ENCODE measurements at places on chromosomes 7 and 10.

GRCh38 chr7:36128448-36129047 lies 24.5 kb upstream of the EEPD1 start:
- DNase-seq: peak; percentile 85

- DNase-seq: no peak
These were observed 14.2 kb downstream of the ASZ1 start for GRCh38 chr7:117412946-117413559.

- DNase-seq: no peak
These were observed 391.3 kb downstream of the DNAJB6 start for GRCh38 chr7:157727964-157728615.

DNA sequence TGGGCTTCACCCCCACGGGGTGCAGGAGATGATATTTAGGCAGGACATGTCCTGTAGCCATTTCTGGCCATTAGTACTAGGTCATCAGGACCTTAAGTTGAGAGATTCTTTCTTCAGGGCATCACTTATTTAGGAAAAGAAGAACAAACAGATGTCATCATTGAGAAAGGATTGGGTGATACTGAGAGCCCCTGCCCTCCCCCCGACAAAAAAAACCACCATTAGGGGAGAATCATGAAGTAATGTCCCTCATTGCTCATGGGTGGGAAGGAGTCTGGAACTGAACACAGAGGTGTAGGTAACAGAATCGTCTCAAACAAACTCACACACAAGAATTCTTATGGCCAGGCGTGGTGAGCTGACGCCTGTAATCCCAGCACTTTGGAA lies 6.4 kb upstream of the ORAI2 start:
- DNase-seq: no peak

DNA sequence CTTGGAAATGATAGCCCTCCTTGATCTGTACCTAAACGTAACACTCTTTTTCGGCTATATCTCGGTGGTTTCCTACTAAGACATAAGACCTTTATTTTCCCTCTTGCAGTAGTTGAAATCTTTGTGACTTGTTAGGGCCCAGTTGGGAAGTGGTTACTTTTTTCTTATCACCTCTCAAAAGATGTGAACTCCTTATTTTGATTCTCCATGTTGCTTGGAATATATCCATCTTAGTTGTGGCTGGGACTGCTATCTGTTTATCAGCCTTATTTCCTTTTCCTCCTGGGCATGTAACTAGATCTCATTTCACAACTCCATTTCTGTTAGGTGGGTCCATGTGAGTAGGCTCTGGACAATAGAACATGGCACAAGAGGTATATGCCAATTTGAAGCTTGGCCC lies 4.1 kb upstream of the CPED1 start:
- DNase-seq: no peak

- no peak for DNase-seq
These were observed 45.7 kb downstream of the BPGM start for GRCh38 chr7:134692344-134692705.

GRCh38 chr10:60148266-60148840 lies 241.3 kb downstream of the ANK3 start:
- DNase-seq: peak; percentile 81

DNA sequence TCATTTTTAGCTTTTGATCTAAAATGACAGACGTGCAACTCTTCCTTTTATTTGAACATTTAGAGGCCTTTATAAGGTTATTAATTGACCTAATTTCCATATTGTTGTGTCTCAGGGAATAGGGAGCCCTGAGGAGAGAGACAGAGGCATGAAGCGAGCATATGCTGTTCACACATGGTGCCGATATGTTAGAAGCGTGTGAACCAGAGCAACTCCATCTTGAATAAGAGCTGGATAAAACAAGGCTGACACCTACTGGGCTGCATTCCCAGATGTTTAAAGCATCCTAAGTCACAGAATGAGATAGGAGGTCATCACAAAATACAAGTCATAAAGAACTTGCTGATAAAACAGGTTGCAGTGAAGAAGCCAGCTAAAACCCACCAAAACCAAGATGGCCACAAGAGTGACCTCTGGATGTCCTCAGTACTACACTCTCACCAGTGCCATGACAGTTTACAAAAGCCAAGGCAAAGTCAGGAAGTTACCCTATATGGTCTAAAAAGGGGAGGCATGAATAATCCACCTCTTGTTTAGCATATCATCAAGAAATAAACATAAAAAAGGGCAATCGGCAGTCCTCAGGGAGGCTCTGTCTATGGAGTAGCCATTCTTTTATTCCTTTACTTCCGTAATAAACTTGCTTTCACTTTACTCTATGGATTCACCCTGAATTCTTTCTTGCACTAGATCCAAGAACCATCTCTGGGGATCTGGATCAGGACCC lies 80.1 kb downstream of the SEC61G start:
- DNase-seq: no peak

DNA sequence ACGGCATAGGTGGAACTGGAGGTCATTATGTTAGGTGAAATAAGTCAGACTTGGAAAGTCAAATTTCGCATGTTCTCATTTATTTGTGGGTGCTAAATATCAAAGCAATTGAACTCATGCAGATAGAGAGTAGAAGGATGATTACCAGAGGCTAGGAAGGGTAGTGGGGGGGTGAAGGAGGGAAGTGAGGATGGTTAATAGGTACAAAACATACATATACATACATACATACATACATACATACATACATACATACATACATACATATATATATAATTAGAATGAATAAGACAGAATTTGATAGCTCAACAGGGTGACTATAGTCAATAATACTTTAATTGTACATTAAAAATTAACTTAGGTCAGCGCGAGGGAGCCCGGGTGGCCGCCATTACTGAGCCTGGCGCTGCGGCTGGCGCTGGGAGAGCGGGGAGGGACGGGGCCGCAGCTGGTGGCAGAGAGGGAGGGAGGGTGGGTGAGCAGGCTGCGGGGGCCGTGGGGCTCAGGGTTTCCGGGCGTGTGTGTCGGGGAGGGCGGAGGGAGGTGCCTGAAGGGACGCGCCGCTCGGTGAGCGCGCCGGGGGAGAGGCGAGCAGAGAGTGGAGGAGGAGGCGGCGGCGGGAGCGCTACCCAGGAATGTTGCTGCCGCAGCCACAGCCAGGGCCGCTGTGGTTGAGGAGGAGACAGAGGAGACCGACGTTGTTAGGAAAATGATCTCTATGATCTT lies 85.8 kb upstream of the EGFR start:
- peak; percentile 38 for DNase-seq

- DNase-seq: no peak
These were observed 47.1 kb upstream of the TMEM72 start for GRCh38 chr10:44864051-44864450.

GRCh38 chr7:47389923-47390630 lies 191.8 kb downstream of the TNS3 start:
- no peak for DNase-seq

DNA sequence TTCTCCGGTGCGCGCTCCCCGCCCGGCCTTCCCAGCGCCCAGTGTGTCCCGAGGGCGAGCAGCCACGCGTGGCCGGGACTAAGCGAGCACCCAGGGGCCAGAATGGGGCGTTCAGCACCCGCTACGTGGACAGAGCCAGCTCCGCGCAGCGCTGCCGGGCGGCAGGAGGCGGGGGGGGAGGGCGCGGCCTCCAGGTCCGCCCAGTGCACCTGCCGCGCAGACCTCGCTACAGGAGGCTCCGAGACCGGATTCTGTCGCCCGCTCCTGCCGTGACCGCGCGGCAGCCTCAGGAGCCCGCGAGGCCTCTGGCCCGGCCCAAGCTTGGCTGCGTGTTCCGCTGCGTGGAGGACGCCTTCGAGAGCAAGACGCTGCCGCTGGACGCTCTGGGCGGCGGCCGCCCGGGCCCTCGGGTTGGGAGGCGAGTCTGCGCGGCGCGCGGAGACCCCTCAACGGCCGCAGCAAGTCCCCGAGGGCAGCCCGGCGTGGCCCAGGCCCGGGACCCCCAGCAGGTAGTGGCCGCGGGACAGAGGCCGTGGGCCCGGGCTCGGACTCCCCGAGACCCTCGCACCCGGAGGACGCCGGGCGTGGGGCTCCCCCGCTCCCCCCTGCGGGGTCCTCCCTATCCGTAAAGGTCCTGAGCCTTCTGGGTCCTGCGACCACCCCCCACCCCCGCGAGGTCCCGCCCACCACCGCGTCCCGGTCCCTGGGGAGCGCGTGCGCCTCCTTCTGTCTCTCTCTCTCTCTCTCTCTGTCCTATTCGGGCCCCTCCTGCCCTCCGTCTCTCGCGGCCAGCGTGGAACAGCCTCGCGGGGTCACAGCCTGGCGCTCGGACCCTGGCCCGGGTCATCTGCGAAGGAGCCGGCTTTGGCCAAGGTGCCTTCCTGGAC lies 904 bp upstream of the DPYSL4 start:
- no peak for DNase-seq

- no peak for DNase-seq
These were observed 75.3 kb upstream of the SAMD8 start for GRCh38 chr10:75035975-75036708.
